Activated CD4-positive, alpha-beta memory T cell treated with anti-CD3 and anti-CD28 coated beads, Interleukin-2, amount 10 ng/mL, durations not matched to agents 7 days and 5 days (primary cell): ENCODE measurements at places on chromosomes 11 and 22. TPM values are rescaled to one million over a fixed set of nuclear protein-coding genes. Genes with fewer than 3 reads are reported as not detected.

GRCh38 chr11:101323997-101324396, 194.4 kb upstream of the PGR start:
- DNase-seq, result no peak

GRCh38 chr11:18310800-18311340, 11.1 kb downstream of the HPS5 start:
- no peak for DNase-seq

DNA sequence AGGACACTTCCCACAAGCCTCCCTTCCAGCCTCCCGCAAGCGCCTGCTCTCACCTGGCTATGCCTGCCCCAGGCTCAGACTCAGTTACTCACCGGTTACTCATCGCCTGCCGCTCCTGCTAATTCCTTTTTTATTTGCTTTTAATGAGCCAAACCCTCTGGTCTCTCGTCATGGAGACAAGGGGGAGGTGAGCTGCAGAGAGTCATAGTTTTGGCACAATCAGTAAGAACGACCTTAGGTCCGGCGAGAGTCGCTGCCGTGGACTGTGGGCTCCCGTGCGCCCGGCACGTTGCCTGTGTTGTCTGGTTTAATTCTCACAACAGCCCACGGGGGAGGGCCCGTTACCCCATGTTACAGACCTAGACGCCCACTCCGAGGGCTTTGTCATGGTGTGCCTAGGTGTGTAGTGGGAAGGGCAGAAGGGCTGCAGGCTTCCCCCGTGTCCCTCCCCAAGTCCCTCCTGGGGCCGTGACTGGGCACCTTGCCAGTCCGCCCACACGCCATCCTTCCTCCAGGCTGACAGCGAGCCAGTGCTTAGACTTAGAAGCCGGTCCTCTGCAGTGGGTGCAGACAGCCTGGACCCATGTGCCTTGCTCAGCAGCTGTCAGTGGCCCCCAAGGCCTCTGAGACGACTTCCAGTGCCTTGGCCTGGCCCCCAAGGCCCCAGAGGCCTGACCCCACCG, 42.2 kb downstream of the WNT7B start:
- DNase-seq, result no peak

SAMM50 gene
- 42.4 TPM for total RNA-seq

DNA sequence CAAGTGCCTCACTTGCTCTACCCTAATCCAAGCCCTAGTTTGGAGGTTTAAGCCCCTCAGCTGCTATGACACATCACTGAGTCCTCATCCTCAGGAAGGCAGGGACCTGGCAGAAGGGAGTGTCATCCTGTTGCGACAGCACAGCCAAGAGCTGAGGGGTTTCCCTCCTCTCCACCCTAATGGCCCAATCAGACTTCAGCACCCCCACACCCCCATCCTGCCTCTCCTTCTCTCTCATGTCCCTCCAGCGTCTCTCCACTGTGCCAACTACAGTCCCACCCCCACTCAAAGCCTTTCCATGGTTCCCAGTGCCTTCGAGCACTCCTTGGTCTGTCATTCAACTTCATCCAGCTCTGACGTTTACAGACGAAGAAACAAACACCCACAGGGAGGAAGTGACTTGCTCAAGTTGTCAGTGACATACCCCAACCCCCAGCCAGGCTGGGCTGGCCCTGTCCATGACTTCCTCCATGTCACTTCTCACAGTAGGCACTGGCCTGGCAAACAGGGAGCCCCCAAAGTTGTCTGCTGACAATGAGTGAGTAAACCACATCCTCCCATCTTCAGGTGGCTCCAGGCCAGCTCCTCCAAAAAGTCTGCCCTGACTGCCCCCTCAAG, 15.6 kb downstream of the ARAP1 start:
- peak; percentile 81 for DNase-seq

- DNase-seq, result peak; percentile 22
These were observed 1.5 kb downstream of the AMPD3 start for GRCh38 chr11:10456519-10456918.

DNA sequence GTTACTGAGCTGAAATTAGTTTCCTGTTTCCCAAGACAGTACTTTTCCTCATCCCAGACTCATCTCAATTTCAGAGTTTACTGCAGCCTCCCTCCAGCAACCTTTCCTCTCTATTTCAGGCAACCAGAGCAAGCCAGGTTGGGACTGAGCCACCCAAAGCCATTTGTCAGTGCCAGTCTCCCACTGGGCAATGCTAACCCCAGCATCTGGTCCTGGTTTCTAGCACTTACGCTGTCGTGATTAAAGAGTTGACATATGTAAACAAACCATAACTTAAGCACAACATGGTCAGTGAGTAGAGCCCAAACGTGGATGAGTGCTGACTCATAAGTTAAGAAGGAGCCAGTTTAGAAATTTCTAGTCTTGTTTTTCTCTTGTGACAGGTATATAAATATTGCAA, 119.6 kb upstream of the BLID start:
- DNase-seq, result no peak

CDC42BPG gene
- 0.70 TPM for total RNA-seq

- no peak for DNase-seq
These were observed 128.8 kb downstream of the RASSF10 start for GRCh38 chr11:13137844-13138301.

LRRC75B gene
- total RNA-seq, result 2.1 TPM

DNA sequence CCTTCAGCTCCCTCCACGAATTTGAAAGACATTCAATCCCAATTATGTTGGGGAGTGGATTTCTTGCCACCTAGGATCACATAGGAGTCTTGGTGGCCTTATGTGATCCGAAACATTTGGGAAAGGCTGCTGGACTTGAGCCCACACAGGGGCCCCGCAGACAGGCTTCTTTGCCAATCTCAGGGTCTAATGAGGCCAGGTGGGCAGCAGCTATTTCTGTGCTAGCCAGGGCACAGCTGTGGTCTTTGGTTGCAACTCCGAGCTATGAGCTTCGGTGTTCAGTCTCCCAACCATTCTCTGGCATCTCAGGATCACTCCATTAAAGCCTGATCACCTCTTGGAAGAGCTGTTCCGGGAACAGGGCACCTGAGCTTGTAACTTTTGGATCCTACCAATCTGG, 84.4 kb downstream of the TP53I11 start:
- DNase-seq, result no peak

DNA sequence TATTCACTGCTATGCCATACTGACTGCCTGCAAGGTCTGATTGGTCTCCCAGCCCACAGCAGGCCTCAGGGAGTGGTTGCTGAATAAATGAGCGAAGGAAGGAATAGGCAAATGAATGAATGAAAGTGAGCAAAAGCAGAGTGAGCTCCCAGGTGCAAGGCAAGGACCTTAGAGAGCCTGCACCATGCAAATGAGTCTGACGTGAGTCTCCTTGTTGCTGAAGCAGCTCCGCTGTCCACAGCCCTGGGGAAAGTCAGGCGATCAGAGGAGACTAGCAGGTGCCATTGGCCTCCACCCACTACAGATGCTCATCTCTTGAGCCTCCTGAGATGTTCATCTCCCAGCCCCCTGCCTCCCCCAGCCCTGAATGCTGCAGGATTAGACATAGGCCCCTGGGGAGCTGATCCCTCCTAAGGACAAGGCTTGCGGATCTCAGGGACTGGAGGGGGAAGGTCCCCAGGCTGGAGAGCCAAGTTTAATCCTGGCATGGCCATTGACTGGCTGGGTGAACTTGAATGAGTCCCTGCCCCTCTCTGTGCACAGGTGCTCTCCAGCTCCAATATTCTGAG, 22.1 kb downstream of the GDPD5 start:
- no peak for DNase-seq

DNA sequence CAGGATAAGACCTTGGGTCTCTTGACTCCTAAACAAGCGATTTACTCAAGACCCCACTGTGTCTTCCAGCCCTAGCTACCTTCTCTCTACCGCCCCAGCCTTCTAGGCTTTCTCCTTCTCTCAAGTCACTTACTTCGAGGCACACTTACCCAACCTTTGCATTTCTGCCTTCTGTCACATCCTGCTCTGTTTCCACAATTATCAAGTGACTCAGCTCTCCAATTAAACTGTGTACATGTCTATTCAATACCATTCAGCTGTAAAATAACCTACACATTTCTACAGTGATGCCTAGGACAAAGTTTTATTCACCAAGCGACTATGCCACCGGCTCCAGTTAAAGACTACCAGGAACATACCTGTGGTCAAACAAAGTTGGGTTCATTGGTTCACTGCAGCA, 69.0 kb downstream of the LARGE1 start:
- DNase-seq, result no peak

DNA sequence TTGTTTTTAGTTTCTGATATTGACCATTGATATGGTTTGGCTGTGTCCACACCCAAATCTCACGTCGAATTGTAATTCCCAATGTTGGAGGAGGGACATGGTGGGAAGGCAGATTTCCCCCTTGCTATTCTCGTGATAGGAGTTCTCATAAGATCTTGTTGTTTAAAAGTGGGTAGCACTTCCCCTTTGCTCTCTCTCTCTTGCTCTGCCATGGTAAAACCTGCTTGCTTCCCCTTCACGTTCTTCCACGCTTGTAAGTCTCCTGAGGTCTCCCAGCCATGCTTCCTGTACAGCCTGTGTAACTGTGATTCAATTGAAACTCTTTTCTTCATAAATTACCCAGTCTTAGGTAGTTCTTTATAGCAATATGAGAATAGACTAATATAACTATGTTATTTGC, 203.6 kb upstream of the CHORDC1 start:
- no peak for DNase-seq

GRCh38 chr11:56923116-56923515, 65.6 kb upstream of the OR5AK2 start:
- DNase-seq, result no peak

DNA sequence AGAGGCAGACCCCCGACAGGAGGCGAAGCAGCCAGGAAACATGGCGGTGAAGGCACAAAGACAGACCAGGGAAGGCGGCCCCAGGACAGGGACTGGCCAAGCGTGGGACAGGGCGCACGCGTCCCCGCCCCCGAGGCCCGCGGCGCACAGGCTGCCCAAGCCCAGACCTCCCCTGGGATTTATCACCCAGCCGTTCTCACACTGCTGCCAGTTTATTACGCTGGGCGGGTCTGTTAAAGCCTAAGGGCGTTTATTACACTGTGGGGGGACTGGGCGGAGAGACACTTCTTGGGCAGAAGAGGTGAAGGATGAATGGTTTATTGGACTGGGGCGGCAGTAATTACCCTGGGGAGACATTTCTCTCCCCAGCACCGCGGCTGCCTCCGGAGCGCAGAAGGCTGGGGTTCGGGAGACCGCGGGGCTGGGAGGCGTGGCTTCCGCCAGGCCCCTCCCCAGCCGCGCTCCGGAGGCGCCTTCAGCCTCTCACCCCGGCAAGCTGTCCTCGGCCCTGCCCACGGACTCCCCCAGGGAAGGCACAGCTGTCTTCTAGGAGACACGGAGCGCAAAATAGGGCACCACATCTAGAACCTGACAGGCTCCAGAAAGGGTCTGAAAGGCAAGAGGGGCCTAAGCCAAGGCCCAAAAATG, 47.1 kb downstream of the SLC22A12 start:
- DNase-seq, result no peak

DNA sequence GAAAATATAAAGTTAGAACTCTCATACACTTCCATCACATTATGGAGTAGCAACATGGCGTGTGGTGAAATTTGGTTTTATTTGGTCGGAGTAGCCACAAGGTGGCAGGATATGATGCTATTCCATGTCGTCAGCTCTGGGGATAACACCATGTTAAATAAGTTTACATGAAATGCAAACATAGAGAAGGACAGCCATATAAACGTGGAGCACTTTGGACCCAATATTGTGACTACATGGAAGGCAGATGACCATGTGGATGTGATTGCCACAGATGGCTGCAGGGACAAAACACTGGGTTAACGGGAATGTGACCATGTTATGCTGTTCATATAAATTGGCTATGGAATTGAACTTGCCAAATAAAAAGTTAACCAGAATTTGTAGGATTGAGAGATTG, 21.0 kb downstream of the OR5M11 start:
- no peak for DNase-seq

GRCh38 chr11:103890654-103891053, 145.8 kb upstream of the DDI1 start:
- DNase-seq, result no peak

POTEH gene
- total RNA-seq, result not detected

GRCh38 chr11:34268906-34269430, 88.8 kb downstream of the ABTB2 start:
- DNase-seq, result no peak

MYOD1 gene
- not detected for total RNA-seq

GRCh38 chr22:42025421-42025820, 26.8 kb downstream of the WBP2NL start:
- DNase-seq, result no peak

OR8B4 gene
- not detected for total RNA-seq

HTR3A gene
- not detected for total RNA-seq

- DNase-seq, result peak; percentile 59
These were observed 8.2 kb downstream of the PDGFB start for GRCh38 chr22:39236321-39237317.

GRCh38 chr11:124219126-124219525, 21.8 kb upstream of the OR8G1 start:
- DNase-seq, result no peak

ADORA2A gene
- 19.7 TPM for total RNA-seq
